Epithelial cell of proximal tubule (primary cell): ENCODE measurements at places on chromosomes 7 and 10.

- DNase-seq, result no peak
Observed at GRCh38 chr7:75559355-75559975, 67.3 kb downstream of the SPDYE5 start.

DNA sequence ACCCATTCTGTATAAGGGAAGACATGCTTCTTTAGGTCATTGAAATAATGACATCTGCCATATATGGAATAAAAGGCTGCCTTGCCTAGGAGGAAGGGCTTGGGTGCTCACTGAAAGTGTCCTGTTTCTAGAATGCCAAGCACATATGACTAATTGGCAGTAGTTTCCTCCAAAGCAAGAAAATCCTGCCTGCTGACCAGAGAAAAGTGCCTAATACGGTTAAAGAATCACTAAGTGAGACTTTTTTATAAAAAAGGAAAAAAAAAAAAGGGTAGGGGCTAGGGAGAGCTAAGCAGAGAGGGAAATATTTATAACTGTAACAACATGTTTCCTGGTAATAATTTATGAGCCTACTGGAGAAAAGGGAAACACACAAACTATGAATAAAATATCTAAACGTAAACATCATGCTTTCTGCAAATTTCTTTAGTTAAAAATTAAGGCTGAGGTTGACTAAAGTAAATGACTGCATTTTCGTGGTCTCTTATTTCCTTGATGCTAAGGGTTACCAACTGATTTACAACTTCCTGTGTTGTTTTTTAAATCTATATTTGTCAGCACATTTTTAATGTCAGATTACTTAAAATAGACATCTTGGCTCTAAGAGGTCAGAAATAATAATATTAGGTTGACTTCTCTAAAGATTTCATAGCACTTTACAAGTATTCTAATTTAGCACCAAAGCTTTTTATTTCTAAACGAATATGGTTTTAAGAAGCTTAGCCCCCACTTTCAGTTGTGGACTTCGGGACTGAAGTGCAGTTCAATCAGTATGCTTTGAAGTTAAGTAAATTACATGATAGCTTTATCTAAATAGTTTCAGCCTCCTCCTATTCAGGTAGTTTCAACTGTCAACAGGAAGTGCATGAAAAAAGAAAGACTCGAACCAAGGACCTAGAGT is 89.6 kb downstream of the CABCOCO1 start:
- peak; percentile 93 for DNase-seq

DNA sequence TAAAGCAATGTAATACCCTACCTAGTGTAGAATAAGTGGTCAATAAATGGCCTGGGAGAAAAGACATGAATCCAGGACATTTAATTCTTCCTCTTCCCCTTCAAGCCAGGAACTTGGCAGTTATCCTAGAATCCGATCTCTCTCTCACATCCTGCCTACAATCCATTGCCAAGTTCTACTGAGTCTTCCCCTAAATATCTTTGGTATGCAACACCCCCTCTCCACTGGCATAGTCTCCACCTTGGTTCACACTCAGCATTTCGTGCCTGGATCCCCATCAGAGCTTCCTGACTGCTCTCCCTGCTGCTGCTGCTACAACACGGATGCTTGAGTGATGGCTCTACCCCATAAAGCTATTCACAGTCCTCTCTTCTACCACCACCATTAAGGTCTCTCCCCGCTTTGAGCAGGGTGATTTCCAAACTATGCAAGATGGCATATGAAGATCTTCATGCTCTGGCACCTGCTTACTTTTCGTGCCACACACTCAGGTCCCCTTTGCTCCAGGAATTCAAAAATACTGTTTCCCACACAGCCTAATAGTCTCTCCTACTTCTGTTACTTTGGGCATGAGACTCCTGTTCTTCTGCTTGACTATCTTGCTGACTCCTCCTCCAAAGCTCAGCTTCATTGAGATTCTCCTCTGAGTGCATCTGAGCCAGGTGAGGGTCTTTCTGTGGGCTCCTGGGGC is 4.8 kb downstream of the ANK3 start:
- DNase-seq, result peak; percentile 94

- no peak for DNase-seq
Observed at GRCh38 chr10:84261236-84261915, 16.5 kb downstream of the RGR start.

GRCh38 chr7:5117095-5117970 is 71.7 kb downstream of the RBAK start:
- no peak for DNase-seq

DNA sequence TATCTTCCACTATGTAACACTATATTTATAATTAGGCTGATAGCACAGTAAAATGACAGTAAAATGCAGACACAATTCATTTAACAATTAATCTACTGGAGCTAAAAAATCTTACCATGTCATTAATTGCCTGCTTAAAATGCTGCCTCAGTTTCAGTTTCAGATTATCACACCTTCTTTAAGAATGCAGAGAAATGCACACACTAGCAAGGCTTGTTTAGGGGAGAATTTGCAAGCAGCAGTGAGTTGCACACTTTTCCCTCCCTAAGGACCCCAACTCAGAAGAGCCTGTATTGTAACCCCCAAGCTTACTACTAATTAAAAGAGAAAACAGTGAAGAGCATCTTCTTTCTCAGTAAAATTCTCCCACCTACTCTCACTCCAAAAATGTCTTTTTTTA is 79.7 kb upstream of the KCNIP2 start:
- DNase-seq, result no peak

- DNase-seq, result no peak
Observed at GRCh38 chr7:127705461-127705959, 53.5 kb downstream of the SND1 start.

DNA sequence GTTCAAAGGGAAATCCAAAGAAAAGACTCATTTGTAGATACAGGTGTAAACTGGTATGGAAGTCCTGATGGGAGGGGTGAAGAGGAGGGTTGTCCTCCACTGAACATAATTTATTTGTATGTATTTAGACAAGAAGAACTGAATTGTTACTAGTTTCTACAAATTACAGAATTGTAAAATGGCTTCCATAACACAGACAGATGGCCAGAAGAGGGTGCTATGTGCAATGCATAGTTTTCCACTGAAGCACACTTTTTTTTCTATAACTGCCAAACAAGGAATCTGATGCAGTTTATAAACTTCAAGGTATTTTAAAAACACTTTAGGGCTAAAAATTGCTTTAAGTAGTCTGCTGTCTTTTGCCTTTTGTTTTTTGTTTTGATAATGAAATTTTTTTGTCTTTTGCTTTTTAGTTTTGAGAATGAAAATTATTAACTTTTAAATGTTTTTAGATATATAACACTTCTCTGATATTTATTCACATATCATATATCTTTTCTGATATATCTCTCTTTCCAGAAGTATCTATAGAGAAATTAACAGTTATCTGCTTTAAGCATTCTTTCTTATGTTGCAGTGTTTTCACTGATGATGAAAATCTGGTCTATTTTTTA is 58.5 kb downstream of the PHYHIPL start:
- no peak for DNase-seq

- no peak for DNase-seq
Observed at GRCh38 chr10:63539994-63540393, 18.8 kb downstream of the REEP3 start.

- DNase-seq, result no peak
Observed at GRCh38 chr7:24241206-24241605, 42.8 kb upstream of the NPY start.
